ENCODE measurements at places on chromosomes 3 and 15.

- no peak for DNase-seq
These were observed 16.8 kb upstream of the FMN1 start for GRCh38 chr15:33211176-33211808.

DNA sequence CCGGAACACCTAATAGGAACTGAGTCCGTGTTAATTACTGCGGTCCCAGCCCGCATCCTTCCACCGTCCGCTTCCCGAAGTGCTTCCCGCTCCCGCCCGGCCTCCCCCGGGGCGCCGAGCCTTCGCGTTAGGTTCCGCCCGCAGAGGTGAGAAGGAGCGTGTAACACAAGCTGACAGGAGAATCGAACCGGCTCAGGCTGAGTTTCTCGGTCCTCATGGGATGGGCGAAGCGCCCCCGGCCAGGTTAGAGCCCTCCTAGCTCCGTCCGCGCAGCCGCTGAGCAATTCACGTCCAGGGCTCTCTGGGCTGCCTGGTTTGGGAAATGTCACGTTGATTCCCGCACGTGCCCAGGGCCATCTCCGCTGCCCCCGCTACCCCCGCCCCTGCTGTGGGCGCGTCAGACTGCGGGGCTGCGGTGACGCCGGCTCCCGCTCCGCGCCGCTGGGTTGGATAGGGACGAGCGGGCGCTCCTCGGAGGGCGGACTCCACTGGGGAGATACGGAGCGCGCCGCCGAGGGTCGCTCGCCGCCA is 954 bp downstream of the CLDN11 start:
- no peak for DNase-seq

DNA sequence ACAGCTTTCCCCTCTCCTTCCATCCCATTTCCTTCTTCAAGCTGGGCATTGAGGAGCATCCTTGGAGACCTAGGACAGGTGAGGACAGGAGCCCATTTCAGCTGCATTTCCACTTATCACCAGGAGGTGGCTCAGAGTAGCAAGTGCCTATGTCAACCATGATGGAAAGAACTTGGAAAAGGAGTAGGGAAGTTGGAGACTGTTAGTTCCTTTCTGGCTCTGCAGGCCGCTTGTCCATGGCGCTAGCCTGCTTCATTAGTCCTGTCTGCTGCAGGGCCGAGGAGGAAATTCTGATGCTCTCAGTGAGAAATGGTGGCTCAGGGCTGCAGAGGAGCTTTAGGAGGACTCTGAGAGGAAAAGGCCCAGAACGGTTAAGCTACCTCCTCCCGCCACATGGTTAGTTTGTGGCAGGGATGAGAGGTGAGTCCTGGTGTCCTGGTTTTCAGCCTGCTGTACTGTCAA is 7.0 kb upstream of the CD276 start:
- DNase-seq: no peak

DNA sequence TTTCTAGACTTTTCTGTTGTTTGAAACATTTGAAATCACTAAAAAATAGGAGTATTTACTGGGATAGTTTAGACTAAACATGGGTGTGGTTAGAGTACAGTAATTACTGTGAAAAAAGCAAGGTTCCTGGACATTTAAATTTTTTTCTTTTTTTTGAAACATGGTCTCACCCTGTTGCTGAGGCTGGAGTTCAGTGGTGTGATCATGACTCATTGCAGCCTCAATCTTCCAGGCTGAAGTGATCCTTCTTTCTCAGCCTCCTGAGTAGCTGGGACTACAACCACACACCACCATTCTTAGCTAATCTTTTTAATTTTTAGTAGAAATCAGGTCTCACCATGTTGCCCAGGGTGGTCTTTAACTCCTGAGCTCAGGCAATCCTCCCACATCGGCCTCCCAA is 20.4 kb upstream of the CELF6 start:
- no peak for DNase-seq

- DNase-seq: no peak
These were observed 50.7 kb upstream of the IGF1R start for GRCh38 chr15:98597666-98598065.

DNA sequence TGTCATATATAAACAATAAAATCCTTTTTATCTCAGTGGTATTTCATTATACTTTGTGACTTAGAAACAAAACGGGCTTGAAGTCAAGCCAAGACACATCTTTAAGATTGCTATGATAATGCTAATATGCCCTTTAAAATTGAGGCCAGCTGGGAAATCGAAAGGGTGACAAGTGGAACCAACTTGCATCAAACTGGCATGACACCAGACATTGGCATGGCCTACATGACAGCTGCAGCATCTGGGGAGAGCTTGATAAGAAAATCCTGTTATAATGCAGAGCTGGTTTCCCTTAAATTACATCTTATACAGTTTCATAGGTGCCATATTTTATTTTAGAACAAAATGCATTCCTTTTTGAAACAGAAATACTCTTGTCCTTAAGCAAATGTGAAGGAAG is 325.2 kb downstream of the ZBBX start:
- DNase-seq: no peak
